ENCODE measurements at places on chromosomes 13 and 19.

DNA sequence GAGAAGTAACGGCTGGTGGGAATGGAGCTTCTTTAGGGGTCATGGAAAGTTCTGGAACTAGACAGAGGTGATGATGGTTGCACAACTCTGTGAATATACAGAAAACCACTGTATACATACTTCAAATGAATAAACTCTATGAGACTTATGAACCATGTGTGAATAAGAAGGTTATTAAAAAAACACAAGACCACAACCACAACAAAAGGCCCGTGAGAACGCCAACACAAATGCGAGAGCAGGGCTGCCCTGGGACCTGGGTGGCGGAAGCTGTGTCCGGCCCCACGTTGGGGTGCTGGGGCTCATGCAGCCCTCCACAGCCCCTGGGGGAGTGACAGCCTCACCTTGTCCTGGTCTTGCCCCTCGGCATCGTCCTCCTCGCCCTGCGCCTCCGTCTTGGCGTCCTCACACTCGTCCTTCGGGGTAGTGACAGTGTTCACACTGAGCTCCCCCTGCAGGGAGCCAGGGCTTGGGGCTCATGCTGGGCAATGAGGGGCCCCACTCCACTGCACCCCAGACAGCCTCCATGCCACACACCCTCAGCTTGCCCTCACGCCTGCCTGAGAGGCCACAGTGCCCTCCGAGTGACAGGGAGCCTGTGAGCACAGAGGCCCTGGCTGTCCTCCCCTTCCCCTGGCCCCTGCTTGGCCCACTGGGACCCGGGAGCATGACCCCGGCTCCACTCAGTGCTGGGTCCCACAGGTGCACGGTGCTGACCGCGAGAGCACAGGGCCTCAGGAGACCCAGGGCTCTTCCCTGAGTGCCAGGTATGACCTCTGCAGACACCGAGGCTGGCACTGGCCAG, 16.0 kb downstream of the IZUMO4 start:
- no peak for DNase-seq

- no peak for DNase-seq
These were observed 2.2 kb upstream of the EPS15L1 start for GRCh38 chr19:16473875-16474392.

DNA sequence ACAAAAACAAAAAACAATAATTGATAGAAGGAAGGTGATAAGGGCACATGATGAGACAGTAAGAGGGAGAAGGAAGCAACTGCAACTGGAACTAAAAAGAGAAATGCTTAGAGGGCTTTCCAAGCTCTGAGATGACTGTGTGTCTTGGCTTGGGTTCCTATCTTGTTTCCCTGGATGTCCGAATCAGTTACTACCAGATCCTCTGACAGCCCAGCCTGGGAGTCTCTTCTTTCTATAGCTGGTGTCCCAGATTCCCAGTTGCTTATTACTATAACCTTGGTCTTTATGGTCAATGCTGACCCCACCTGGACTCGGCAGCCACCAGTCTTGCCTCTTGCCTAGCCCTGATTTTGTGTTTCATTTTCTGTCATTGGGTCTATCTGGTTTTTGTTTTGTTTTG, 116.4 kb downstream of the RFC3 start:
- DNase-seq = no peak

DNA sequence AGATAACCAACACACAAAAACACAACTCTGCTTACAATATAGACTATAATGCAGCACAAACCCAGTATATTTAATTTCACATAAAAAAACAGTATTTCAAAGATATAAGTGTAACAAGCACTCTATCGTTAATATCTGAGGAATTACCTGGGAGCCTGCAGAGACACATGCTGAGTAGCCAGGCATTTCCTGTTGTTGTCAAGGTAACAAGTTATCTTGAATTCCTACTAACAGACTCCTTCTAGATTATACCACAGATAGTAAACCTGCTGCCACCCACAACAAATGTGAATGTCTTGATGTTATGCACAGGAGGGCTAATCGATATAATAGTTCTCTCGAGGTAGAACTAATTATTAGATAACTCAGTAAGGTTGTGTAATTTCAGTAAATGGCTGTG, 826.0 kb upstream of the PRR20A start:
- no peak for DNase-seq

DNA sequence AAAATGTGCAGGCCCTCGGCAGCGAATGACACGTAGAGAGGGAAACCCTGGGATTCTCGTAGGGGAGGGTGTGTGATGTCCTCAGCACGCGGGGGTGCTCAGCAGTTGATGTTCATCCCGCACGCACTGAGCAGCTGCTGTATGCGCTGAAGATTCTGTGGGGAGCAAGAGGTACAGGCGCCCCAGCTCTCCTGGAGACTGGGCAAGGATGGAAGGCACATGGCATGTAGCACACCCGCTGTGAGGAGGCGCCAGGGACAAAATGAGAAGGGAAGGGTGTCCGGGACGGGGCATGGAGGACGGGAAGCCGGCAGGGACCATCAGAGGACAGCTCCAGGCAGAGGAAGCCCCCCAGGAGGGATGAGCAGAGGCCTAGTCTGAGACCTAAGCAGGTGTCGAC, 15.4 kb downstream of the ATP11A start:
- no peak for DNase-seq

DNA sequence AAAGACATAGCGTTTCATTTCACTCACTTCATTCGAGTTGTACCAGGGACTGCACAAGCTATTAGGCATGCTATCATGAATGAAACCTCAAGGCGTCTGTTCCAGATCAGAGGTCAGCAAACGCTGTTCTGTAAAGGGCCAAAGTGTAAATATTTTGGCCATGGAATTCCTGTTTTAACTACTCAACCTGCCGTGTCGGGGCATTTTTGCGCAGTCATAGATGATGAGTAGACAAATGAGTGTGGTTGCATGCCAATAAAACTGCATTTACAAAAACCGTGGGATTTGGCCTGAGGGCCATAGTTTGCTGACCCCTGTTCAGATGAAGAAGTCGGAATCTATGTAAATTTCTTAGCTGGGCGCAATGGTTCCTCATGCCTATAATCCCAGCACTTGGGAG, 6.5 kb downstream of the INSR start:
- DNase-seq = no peak

DNA sequence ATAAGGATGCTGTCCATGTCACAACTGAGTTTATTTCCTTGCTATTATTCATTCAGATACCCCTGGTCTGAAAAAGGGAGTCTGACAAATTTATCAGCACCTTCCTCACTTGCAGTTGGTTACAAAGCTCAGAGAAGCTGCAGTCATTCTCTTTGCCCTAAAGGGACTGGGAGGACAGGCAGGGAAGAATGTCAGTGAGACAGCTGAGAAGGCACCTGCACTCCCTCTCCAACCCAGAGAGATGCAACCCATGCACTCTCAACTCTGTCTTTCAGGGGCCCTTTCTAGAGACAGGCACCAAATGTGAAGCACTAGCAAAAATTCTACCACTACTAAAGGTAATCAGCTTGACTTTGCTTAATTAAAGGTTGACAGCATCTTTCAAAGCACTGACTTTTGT, 83.3 kb downstream of the CRYL1 start:
- DNase-seq = no peak

DNA sequence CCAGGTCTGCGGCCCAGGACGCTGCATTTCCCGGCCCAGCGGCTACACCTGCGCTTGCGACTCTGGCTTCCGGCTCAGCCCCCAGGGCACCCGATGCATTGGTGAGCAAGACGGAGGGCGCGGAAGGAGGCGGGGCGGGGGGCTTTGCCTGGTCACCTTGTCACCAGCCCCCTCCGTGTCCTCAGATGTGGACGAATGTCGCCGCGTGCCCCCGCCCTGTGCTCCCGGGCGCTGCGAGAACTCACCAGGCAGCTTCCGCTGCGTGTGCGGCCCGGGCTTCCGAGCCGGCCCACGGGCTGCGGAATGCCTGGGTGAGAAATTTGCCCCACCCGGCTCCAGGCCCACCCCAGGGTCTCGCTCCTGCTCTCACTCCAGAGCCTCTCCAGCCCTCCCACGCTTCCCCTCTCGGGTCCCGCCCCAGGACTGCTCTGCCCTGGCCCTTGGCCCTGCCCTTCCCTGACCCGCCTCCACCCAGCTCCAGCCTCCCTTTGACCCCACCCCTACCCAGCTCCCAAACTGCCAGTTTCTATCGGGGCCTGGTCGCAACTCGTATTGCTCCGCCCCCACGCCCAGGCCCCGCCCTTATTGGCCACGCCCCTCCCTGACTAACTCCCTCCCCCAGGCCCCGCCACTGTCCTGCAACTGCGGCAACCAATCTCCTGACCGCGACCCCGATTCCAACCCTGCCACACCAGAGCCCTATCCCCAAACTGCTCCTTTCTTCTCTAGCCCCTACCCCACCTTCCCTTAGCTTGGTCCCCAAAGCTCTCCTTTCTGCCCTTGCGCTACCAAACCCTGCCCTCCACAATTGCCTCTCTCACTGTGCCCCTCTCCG, 8.6 kb downstream of the LTBP4 start:
- DNase-seq = peak; percentile 95

DNA sequence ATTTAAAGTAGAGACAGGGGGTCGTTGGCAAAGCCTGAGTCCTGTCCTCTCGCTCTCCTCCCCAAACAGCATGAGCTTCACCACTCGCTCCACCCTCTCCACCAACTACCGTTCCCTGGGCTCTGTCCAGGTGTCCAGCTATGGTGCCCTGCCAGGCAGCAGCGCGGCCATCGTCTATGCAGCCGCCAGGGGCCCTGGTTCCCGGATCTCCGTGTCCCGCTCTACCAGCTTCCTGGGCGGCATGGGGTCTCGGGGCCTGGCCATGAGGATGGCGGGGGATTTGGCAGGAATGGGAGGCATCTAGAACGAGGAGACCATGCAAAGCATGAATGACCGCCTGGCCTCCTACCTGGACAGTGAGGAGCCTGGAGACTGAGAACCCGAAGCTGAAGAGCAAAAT, 1117.2 kb upstream of the MIR17HG start:
- no peak for DNase-seq
